ENCODE measurements at places on chromosomes 5 and 9.

- DNase-seq = no peak
Measured at GRCh38 chr9:759983-760736, 81.3 kb upstream of the DMRT1 start.

GRCh38 chr5:77943851-77944250 lies 167.7 kb upstream of the TBCA start:
- DNase-seq = no peak

- no peak for DNase-seq
Measured at GRCh38 chr9:18362901-18363685, 110.9 kb upstream of the ADAMTSL1 start.

DNA sequence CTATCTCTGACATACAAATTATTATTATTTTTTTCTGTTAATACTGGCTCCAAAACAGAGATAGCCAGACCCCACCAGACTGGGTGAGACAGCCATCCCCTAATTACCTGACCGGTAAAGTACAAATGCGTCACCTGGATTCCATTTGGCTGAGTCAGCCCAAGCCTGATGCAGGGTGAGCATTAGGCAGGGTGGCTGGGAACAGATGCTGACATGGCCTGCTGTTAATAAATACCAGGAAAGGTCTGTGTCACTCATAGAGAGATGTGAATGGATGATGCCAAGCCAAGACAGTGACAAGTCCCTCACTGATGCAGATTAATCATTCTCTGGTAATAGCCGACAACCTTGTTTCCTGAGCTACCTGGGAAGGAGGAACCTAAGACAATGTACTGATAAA lies 183.5 kb downstream of the TRIM32 start:
- DNase-seq = no peak

- DNase-seq = peak; percentile 63
Measured at GRCh38 chr9:134391319-134392231, 65.3 kb downstream of the RXRA start.

- DNase-seq = no peak
Measured at GRCh38 chr5:160847526-160848085, 4.4 kb downstream of the ATP10B start.

DNA sequence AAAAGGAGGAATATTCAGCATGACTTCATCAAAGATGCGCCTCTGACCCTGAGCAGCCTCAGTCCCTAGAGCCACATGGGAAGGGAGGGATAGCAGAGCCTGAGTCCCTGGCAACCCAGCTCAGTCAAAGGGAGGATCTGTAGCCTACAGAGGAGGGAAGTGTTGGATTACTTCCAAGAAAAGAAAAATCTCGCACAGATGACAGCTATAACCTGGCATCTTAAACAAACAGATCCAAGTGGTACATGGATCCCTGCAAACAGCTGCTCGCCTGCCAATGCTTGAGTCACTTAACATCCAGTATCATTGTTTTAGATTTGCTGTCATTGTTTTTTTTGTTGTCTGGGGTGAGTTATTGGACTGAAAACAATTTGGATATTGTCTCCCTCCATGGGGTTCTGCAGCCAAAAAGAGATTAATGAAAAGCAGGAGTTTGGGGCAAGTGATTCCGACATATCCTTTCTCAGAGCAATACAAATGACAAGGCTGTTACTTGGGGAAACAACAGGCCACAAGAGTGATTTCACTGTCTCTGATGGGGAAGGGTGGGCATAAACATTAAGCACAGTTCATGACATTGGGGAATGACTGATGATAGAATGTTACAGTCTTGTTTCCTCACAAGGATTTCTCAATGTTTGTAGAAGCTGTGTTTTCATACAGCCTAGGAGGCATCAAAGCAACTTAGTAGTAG lies 153.5 kb upstream of the KIF2A start:
- DNase-seq = no peak

DNA sequence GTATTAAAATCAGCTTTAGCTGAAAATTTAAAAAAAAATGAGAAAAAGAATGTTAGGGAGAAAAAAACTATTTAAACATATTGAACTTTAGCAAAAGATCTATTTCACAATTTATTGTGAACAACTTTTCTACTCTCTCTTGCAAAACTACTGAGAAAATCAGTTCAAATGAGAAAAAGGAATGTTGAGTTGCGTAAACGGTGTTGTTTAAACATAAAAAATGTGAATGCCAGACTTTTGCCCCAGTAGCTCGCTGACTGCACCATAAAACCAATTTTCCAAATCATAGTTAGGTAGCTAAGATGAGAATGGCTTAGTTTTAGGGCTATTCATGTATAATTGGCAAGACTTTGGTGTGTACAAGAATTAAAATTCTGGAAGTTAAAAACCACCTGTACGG lies 13.4 kb upstream of the RAD23B start:
- DNase-seq = no peak

GRCh38 chr5:59569158-59569557 lies 324.4 kb downstream of the PDE4D start:
- no peak for DNase-seq

DNA sequence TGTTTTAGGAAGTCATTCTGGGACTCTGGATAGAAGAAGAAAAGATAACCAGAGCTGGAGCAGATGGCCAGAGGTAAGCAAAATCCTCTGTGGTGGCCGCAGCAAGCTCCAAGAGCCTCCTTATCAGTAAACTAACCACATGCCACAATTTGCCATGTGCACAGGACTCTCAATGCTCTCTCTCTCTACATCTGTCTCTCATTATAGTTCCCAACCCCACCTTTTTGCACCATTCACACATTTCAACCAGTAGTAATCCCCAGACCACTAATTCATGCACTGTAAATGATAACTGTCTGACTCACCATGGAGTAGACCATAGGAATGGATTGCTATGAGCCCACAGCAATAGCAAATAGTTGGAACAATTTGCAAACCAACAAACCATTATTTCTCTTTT lies 526.1 kb downstream of the TLR4 start:
- no peak for DNase-seq

DNA sequence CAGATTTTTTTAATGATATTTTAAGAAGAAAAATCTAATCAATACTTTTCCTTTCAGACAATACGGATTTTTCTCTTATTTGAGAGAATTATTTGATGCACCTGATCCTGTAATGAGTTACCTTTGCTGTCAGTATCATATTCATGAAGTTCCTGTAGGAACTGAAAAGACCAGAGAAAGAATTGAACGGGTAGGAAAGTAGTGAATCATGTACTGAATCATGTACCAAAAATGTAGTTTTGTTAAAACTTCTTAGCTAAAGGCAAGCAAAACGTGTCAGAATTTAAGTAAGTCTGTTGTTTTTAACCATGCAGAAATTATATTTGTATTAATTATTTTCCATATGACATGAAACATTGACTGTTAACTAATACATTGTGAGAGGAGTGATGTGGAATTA lies 56.6 kb downstream of the SMC5 start:
- no peak for DNase-seq

GRCh38 chr9:101562966-101563365 lies 29.3 kb downstream of the RNF20 start:
- DNase-seq = no peak

Data from stimulated activated CD8-positive, alpha-beta memory T cell treated with anti-CD3 and anti-CD28 coated beads, Interleukin-15, amount 100 ng/mL, for 4 hours (primary cell).